ENCODE measurements at places on chromosomes 16 and 17.

GRCh38 chr16:49844359-49844758 is 11.6 kb downstream of the ZNF423 start:
- DNase-seq: no peak

DNA sequence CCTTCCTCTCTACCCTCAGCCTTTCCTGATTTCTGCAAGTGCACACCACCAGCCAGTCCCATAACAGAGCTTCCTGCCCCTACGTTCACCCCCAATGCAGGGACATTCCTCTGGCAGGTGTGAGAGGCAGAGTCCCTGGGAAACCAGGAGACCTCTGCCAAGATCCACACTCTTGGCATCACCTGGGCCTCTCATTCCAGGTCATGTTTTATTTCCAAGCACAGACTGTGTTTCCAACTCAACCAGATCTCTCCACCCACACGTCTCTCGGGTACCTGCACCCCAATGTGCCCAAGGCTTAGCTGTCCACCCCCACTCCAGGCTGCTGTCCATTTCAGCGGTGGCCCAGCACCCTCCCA is 21.0 kb upstream of the PHB1 start:
- DNase-seq: no peak

GRCh38 chr17:79742951-79743476 is 12.3 kb downstream of the ENPP7 start:
- no peak for DNase-seq

- DNase-seq: no peak
Observed at GRCh38 chr16:72664056-72664508, 383.8 kb downstream of the ZFHX3 start.

DNA sequence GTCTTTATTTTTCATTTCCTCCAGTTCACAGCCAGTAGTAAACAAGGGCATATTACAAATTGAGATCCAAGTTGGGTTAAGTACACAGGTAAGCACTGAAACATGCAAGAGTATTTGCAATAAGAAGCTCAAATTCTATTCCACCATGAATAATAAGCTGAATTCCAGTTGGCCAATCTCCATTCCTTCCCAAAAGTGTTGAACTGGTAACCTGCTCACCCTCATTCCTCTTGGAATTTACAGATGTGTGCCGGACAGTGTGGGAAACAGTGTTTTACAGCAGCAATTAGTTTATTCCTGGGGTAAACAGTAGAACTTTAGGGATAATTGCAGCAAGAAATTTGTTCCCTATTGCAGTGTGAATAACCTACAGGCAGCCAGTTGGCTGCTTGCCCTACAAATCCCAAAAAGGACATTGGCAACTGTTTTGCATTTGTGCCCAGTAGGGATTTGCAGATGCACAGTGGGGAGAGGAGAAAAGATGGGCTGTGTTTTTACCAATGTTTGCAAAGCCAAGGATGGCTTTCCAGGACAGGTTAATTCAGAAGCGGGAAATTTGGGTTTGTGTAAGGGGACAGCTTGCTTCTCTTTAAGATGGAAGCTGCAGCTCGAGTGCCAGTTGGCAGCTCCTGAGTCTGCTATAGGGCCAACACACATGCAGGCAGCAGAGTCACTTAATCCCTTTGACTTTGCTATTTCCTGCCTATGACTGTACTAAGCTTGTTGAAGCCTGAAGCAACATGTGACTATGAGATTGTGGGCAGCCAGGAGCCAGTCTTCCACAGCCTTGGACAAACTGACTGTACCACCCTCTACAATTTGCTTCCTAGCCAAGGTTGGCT is 318.9 kb downstream of the MAP2K6 start:
- DNase-seq: no peak

- DNase-seq: no peak
Observed at GRCh38 chr16:69929480-69929879, 21.7 kb upstream of the CLEC18A start.

GRCh38 chr16:79079656-79080420 is 520.7 kb downstream of the MAF start:
- no peak for DNase-seq
